Fibroblast of mammary gland (primary cell): ENCODE measurements at places on chromosomes 7 and 10.
A peak's percentile ranks its signal among the peaks of the same experiment; 100 is the strongest.

- DNase-seq = no peak
These were observed 86.5 kb downstream of the RELN start for GRCh38 chr7:103902917-103903316.

DNA sequence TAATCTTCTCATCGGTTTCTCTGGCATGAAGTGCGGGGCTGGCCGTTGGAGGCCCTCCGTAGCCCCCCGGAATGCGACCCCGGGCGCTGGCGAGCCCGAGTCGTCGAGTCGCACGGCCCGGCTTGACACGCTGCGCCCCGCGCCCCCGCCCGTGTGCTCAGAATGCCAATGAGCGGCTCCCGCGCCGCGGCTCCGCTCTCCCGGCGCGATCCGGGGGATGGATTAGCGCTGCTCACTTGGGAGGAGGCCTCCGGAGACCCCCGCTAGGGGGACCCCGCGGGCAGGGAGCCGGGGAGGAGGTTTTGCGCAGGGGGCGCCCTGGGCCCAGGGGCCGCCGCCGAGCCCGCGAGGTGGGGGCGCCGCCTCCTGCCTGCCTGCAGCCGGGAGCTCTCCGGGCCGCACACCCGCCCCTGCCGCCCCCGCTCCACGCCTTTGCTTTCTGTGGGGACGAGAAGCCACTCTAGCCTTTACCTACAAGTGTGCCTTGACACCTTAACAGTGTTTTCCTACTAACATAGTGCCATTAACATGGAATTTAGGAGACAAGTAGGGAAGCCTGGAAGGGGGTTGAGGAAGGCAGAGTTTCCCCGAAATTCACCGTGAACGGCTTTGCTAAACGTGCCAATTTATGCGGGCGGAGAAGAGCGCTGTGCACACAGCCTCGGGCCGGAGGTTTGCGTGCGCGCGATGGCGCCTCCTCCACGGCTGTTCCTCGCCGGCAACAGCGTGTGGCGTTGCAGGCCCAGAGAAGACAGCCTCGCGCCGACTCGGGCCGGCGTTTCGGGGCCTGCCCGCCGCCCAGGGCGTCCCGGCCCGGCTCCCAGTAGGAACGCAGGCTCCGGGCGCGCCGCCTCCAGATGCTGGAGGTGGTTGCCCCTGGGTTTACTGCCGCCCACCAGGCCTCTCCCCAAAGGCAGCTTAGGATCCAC lies 7.1 kb downstream of the SHH start:
- DNase-seq = peak; percentile 59

- no peak for DNase-seq
These were observed 37.1 kb downstream of the SNX10 start for GRCh38 chr7:26328498-26329390.

DNA sequence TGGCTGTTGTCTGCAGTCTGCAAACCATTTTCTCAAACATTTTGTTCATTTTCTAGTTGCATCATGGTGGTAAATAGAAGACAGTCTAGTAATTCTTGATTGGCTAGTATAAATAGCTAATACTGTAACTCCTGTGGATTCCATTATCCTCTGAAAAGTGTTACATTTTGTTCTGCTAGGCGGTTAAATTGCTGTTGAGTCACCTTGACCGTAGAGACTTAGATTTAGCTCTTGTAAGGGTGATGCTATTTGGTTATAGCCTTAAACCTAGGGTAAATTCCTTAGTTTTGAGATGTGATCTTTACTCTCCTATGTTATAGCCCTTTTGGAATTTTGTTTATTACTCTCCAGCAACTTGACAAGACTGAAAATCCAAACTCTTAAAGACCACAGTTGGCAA lies 58.8 kb downstream of the SHOC2 start:
- peak; percentile 37 for DNase-seq

DNA sequence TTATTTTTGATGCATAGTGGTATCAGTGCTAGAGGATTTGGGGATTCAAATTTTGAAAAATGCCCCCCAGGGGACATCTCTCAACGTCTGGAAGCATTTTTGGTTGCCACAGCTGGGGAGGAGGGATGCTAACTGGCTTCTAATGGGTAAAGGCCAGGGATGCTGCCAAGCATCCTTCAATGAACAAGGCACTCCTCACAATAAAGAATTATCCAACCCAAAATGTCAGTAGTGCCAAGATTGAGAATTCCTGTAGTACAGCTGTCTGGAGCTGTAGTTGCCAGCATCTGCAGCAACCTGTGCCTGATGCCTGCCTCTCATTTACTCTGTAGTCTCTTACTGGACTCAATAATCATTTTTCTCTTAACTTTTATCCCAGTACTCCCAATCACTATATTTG lies 53.5 kb downstream of the SEPTIN7 start:
- no peak for DNase-seq

DNA sequence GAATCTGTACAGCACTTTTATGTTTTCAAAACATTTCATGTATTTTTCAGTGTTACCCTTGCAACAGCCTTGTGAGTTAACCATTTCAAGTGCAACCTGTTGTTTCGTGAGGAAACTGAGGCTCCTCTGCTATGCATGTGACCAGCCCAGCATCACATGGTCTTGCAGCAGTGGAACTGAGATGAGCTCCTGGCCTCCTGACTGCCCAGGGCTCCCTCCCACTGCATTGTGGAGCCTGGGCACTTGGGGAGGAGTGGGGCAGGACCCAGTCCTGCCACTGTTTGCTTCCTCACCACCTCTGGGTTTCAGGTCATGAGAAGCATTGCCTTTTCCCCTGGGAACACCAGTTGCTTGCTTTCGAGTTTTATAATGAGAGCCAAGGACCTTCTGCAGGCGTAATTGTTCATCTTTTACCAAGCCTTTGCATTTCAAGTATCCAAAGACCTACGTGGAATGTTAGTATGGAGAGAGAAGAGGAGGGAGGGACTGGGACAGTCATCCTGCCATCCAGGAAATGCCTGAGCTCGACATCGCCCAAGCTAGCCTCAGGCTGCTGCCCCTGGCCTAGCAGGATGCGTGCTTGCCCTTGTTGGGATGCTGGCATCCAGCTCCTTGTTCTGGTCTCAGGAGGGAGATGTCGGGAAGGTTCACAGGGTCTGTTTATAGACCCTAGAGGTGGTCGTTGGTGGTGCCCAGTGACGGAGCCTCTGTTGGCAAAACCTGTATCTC lies 32.3 kb upstream of the BHLHA15 start:
- DNase-seq = no peak

DNA sequence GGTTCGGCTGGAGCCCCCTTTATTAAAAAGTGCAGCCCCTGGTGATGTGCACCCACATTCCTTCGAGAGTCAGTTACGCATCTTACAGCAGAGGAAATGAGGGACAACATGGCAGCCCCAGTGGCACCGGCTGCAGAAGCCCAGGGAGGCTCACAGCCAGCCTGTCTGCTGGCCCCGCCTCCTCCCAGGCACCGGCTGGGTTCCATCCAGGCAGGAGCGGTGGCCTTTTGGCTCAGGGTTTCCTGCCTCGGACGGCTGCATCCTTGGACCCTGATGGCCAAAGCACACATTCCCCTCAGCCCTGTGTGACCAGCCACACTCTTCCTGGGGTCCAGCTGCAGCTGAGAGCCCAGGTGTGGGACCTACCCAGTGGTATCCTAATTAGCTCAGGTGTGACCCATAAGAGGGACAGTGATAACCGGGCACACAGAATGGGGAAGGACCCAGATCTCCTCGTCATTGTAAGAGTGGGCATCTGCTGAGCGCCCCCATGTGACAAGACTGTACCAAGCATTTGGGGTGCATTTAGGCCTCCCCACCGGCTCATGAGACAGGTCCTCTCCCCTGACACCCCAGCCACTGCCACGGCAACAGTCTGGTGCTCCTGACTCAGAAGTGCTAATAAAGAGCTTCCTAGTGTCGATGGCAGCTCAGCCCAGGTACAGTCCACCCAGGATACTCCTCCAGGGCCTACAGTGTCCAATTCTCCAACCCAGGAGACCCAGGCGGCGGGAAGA lies 63.3 kb upstream of the CHST15 start:
- DNase-seq = no peak

DNA sequence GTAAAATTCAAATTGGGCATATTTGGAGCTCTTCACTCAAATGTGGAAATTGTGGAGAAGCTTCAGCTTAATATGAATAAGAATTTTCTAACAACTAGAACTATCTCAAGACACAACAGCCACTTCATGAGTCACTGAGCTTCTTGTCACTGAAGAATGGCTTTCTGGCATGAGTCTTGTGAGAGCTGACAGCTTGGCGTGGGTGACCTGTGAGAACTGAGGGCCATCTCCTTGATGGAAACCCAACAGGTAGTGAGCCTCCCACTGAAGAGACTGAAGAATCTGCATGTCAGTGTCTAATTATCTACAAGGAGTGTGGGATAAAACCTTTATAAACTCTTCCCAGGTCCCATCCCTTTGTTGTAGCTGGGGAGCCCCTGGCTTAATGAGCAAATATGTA lies 66.0 kb downstream of the CLEC2L start:
- DNase-seq = peak; percentile 15

- DNase-seq = peak; percentile 19
These were observed 39.8 kb downstream of the ELFN1 start for GRCh38 chr7:1709900-1710299.

DNA sequence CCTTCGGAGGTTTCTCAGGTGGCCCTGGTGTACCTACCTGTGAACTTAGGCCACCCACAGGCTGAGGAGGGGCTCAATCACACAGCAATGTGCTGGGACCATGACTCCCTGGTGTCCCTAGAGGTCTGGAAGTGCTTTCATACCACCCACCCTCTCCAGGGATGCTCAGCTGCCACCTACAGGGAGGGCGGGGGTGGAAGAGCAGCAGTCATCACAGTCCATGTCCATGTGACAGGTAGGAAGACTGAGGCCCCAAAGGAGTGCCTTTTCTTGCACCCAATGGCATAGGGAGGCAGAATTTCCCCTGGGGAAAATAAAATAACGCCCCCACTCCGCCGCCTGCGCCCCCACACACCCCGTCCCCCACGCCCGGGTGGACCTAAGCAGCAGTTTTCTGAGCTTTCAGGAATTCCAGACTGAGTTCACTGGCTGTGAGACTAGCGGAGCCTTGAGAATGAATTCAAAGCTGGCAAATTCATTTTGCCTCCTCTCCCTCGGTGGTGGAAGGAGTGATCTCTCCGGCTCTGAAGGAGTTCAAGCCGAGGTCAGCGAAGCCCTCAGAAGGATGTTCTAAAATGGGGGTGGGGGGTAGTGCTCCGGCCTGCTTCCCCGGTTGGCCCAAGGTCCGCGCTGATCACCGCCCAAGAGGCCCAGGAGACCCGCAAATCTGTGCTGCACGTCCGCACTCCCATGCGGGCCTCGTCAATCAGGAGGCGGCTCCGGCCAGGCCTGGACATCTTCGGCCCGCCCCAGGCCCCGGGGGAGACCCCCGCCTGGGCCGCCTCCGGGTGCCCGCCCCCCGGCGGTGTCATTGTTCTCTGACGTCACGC lies 2.1 kb upstream of the ZMIZ1 start:
- peak; percentile 60 for DNase-seq

DNA sequence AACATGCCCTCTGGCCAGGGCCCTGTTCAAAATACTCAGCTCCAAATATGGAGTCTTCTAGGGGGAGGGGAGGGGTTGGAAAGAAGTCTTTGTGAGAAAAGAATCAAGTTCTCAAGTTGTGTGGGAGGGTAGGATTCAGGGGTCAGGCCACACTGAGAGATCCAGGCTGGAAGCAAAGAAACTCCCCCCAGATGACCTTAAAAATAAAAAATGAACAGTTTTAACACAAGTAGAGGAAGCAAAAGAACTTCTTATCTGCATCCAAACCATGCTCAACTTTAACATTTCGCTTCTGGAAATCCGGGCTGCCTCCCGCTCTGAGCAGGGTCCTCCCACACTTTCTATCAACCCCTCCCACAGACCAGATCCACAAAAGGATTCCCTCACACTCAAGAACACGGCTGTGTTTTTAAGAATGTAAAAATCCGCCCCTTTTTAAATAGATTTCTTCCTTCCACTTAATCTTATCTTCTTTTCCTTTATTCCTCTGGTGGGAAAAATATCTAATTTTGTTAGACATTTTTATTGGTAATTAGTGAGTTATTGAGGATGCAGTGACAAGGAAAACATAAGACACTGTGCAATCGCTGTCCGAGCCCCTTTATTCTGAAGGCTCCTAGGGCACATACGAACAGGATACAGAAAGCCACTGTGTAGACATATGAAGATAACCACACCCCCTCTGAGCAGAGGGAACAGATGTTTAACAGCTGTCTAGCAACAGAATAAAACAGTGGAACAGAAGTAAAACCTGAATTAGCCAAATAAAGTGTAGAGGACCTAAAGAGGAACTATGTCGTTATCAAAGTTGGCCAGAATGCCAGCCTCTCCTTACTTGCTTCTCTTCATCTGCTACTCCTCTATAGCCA lies 43.8 kb downstream of the CYTH3 start:
- peak; percentile 82 for DNase-seq

DNA sequence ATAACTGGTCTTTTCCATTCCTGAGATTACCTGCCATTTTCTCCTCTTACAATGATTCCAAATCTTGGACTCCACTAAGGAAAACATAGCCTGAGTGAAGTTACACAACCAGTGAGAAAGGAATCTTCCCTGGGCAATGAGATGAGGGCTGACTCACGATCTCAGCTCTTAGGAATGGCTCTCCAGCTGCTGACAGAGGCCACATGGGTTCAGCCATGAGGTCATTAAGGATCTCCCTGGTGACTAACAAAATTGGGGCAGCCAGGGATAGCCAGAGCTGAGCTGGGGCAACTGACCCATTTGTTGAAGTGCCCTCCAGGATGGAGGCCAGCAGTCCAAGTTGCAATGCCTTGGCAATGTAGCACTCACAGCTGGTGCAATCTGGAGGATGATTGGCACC lies 78.7 kb upstream of the MKLN1 start:
- DNase-seq = peak; percentile 98

DNA sequence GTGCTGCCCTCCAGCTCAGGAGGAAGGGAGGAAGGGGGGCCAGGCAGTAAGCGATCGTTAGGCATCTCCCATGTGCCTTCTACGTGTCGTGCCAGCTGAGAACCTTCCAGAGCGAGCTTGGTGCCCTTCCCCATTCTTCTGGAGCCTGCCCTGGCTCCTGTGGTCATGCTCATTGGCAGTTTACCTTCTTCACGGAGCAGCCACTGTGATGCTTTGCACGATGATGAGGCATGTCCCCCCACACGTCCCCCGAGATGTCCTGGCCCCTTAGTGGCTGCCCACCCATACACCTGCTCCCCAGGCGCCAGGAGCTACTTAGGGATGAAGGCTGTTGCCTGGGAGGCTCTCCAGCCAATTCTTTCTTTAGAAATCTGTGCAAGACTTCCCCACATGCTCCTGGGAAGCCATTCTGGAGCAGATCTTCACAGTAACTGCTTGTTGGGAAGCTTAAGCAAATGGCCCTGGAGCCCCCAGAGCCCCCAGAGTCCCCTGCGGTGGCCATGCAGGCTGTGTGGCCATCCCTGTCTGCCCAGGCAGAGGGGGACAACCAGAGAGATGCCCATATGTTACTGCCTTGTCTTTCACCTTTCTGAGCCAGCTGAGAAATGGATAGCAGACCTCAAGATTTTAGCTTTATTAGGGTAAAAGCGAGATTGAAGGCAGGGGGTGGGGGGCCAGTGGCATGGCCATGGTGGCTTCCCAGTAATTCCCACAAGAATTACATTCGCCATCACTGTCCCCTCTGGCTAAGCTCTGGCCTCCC lies 199.0 kb downstream of the EBF3 start:
- DNase-seq = no peak

GRCh38 chr7:35253460-35253709 lies 515 bp downstream of the TBX20 start:
- DNase-seq = no peak

GRCh38 chr10:57917019-57917418 lies 350.7 kb downstream of the IPMK start:
- no peak for DNase-seq

- DNase-seq = no peak
These were observed 77.2 kb upstream of the PTPRZ1 start for GRCh38 chr7:121795736-121796135.
